ENCODE measurements at places on chromosomes 11 and 22.

GRCh38 chr11:129536338-129536737 is 160.7 kb downstream of the BARX2 start:
- no peak for DNase-seq

GRCh38 chr11:109784536-109784935 is 308.7 kb upstream of the ZC3H12C start:
- DNase-seq, result no peak

DNA sequence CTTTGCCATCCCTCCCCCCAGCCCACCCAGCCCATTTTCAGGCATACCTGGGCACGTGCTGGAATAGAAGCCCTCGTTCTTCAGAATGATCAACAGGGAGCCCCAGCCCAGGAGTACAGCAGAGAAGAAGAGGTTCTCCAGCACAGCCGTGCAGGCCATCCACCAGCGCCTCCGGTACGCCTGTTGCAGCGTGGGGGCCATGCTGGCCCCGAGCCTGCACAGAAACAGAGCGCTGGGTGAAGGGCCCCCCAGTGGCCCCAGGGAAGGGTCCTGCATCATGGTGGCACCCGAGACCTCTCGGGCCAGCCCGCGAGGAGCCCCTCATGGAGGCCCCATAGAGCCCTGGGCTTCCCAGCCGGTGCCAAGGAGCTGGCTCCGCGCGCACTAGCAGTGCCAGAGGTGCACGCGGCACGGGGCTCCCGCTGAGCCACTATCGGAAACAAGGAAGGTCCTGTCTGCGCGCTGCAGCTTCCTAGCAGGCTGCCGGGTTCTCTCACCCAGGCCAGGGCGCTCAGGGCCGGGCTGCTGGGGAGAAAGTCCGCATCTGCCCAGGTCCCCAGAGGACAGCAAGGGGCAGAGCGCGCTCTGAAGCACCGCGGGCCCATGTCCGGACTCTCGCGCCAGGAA is 1.5 kb downstream of the SLC43A1 start:
- peak; percentile 31 for DNase-seq

- DNase-seq, result no peak
Measured at GRCh38 chr22:46026899-46027210, 49.9 kb upstream of the WNT7B start.

DNA sequence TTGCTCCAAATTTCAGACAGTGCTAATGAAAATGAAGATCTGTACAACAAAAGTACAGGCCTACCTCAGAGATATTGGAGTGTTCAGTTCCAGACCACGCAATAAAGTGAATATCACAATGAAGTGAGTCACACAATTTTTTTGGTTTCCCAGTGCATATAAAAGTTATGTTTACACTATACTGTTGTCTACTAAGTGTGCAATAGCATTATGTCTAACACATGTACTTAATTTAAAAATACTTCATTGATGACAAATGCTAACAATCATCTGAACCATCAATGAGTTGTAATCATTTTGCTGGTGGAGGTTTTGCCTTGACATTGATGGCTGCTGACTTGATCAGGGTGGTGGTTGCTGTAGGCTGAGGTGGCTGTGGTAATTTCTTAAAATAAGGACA is 60.6 kb upstream of the E2F8 start:
- no peak for DNase-seq

GRCh38 chr11:110268441-110268840 is 28.0 kb downstream of the RDX start:
- DNase-seq, result no peak

DNA sequence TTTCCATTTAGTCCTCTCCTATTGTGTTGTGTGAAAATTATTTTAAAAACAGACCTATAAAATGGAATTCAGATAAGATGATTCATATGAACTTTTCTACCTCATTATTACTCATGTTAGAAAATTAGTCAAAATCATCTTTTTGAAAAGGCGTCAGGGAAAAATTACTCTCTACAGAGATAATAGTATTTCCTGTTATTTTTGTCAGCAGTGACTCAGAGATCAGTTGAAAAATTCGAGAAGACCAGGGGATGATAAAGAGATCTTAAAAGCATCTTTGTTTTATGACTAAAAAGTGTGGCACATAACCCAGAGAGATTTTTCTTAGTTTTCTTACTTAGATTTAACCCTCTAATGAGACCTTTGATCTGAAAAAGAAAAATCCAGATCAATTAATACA is 157.9 kb upstream of the CARD18 start:
- no peak for DNase-seq

- no peak for DNase-seq
Measured at GRCh38 chr11:66334605-66335442, 1.4 kb downstream of the RIN1 start.

DNA sequence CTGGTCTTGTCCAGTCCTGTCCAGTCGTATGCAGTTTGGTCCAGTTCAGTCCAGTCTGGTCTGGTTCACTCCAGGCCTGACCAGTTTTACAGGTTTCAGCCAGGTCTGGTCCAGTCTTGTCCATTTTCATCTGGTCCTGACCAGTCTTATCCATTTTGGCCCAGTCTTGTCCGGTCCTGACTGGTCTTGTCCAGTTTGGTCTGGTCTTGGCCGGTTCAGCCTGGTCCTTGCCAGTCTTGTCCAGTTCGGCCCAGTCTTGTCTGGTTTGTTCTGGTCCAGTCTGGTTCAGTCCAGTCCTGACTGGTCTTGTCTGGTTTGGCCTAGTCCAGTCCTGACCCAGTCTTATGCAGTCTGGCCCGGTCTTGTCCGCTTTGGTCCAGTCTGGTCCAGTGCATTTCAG is 380.2 kb downstream of the OR4C45 start:
- DNase-seq, result no peak

DNA sequence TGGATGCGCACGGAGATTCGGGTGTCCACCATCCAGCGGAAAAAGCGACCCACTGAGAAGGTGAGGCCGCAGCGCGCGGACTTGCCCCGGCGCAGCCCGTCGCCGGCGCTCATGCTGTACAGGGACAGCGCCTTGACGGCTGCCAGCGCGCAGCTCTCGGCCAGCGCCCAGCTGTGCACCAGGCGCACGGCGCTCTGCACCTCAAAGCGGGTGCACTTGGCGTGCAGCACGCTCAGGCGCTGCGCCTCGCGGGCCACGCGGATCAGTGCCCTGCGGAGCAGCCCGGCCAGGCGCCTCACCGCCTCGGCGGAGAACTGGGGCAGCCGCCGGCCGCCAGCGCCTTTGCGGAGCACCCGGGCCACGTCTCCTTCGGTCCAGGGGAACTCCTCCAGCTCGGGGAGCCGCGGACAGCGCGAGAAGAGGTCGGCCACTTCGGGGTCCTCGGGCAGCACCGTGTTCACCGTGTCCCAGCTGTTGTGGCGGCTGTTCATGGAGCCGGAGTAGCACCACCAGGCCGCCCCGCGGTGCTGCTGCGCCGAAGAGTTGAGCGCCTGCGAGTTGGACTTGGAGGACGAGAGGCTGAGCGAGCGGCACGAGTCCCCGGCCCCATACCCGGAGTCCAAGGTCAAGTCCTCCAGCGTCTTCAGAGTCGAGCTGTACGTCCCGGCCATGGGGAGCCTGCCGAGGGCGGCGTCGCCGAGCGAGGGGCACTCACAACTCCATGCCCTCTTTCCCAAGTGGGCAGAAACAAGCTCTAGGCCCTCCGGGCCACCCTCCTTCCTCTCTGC is 703 bp downstream of the ABTB2 start:
- DNase-seq, result peak; percentile 38

- no peak for DNase-seq
Measured at GRCh38 chr22:38320605-38321402, 3.6 kb upstream of the CSNK1E start.

DNA sequence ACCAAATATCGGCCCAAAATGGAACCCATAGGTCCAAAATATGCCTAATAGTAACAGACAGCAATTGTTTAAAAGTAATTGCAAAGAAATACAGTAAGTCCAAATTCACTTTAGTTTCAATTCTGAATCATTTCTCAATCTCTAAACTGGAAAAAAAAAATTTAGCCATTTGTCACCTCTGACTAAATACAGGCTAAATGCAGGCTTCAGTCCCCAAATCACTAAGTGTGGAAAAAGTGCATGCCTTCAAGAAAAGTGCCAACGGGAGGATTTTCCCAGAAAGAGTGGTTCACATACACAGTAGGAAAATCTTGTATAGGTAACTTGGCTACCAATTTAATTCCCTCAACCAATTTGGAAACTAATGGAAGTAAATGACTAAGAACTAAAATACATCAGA is 35.7 kb downstream of the SIK3 start:
- DNase-seq, result no peak

GRCh38 chr11:8320076-8320475 is 56.4 kb upstream of the LMO1 start:
- DNase-seq, result no peak

- no peak for DNase-seq
Measured at GRCh38 chr11:110892741-110893285, 180.6 kb upstream of the ARHGAP20 start.

- DNase-seq, result no peak
Measured at GRCh38 chr11:5851002-5851401, 6.5 kb downstream of the OR52E8 start.

DNA sequence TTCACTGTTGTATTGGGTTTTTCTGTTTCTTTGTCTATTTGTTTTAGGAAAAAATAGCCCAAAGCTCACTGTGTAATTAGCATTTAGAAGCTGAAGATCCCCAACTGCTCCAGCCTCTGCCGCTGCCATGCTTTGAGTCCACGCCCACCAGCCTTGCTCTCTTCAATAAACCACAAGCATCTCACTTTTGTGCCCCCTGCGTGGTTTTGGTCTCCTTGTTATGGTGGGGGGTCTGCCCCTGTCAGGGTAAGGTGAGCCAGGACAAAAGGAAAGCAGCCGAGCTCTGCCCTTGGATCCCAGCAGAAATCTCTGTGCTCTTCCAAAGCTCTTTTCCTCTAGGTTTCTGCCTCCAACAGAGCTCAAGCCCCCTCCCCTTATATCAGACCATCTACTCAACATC is 4.2 kb downstream of the SCGB1A1 start:
- DNase-seq, result no peak

DNA sequence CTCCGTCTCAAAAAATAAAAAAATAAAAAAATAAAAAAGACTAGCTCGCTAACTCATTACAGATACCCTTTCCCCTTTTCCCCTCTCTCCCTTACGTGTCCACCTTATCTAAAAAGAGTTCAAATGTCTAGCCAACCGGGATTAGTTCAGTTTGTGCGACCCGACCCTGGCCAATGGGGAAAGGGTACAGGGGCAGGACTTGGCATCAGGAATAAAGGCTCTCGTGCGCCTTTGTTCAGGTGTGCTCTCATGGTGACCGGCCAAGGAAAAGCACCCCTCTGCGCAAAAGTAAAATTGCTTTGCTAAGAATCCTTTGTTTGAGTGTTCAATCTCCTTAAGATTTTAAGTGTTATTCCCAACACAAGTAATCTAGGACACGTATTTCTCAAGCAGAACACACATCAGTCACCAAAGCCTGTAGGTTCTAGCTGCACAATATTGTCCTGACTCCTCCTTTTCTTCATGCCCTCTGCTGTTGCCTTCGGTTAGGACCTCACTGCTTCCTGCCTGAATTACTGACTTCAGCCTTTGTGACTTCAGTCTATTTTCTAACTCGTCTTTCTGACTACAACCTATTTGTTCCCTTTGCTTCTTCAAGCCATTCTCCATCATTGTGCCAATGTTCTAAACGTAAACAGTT is 20.7 kb upstream of the CECR2 start:
- no peak for DNase-seq

DNA sequence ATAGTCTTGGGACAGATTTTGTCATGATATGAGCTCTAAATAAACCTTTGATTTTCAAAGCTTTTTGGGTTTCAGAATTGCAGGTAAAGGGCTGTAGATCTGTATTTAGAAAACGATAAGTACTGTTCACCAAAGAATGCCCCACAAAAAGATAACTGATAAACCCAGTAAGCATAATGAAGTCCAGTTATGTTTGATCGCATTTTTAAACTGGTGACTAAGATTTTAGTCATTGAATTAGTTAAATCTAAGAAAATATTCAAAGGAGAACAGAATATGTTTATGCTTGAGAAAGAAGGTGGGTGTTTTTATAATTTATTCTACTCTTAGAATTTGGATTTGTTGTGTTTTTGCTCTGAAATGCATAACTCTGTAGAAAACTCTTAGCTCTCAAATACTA is 11.6 kb downstream of the DEPDC7 start:
- DNase-seq, result no peak

- no peak for DNase-seq
Measured at GRCh38 chr11:39113606-39114005, 2345.8 kb downstream of the LRRC4C start.

GRCh38 chr11:12239396-12239795 is 129.0 kb downstream of the MICAL2 start:
- DNase-seq, result no peak

DNA sequence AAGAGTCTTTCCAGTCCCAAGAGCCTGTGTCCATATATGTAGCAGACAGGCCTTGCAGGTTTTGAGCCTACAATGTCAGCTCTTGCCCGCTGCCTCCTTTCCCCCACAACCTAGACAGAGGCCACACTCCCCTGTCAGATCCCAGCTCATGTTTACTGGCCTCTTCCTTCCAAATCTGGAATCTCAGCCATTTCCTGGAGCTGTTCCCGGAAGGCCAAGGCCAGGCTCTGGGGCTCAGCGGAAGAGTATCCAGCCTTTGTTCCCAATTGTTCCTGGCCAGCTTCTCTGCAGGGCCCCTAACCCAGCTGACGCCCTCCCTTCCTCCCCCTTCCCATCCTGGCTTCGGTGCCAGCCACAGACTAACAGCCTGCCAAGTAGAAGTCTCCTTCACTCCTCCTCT is 1.0 kb upstream of the ROBO4 start:
- DNase-seq, result no peak

DNA sequence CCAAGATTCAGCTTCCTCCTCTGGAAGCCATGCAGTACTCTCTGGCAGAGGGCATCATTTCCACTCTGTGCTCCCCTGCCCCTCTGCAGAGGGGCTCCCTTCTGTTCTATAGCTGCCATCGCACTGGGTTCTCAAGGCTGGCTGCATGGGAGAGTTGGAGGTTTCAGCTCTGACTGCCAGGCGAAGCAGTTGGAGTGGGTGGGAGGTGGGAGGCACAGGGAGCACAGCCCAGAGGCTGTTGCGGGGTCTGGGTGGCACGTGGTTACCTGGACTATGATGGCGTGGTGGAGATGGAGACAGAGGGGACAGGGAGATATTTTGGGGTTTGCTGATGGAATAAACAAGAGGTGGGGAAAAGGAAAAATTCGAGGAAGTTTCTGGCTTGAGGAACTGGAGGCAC is 4.8 kb downstream of the PMM1 start:
- DNase-seq, result no peak

DNA sequence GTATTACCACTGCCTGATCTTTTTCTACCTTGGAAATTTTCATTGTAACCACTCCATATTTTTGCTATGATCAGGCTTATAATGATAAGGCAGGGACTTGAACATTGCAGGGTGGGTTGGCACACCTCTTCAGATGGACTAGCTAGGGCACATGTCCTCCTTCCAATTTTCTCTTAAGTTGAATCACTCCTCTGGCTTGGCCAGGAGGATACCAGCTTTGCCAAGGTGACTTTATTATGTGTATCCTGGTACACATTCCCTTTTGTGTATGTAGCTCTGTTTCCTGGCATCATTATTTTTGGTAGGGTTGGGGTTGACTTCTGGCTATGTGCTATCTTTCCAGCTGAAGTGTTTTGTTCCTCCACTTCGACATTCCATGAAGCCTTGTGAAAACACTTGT is 8.5 kb upstream of the LDLRAD3 start:
- DNase-seq, result no peak

GRCh38 chr11:101914738-101915426 is at the start of gene CEP126:
Gene CEP126, plus strand, starts transcription at chr11:101915010. Its CDS starts 275 bp downstream, at chr11:101915285.
- DNase-seq, result peak; percentile 93

- no peak for DNase-seq
Measured at GRCh38 chr22:35766654-35767580, 49.2 kb downstream of the APOL5 start.

- DNase-seq, result no peak
Measured at GRCh38 chr22:28052825-28053269, 133.8 kb upstream of the PITPNB start.
